ENCODE measurements at places on chromosomes 13 and 19. TPM values are rescaled to one million over a fixed set of nuclear protein-coding genes. Genes with fewer than 3 reads are reported as not detected.

Gene TLE6
- 0.73 TPM for total RNA-seq

Gene DIRAS1
- 0.78 TPM for total RNA-seq

Gene SHISA2
- total RNA-seq, result not detected

Gene KLK15
- total RNA-seq, result not detected

Gene ZIM2
- total RNA-seq, result not detected

Gene ARID3A
- total RNA-seq, result 18.4 TPM

Gene MADCAM1
- 0.37 TPM for total RNA-seq
